ENCODE measurements at places on chromosomes 2 and 18.

DNA sequence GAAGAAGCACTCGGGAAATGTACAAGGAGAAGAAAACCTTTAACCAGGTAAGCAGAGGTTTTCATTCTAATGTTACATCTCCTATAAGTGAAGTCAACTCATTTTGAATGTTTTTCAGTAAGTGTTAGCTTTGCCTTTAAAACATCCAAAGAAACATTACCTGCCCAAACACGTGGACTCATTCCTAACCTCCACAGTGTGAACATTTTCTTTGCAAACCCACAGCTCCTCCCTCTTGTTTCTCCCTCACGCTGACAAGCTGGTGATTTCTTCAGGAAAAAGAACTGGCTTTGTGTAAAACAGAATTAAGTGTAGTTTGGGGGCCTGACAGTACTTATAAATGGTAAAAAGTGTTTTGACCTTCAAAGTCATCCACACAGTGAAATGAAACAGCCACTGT lies 72.5 kb downstream of the MTCL1 start:
- DNase-seq: no peak

DNA sequence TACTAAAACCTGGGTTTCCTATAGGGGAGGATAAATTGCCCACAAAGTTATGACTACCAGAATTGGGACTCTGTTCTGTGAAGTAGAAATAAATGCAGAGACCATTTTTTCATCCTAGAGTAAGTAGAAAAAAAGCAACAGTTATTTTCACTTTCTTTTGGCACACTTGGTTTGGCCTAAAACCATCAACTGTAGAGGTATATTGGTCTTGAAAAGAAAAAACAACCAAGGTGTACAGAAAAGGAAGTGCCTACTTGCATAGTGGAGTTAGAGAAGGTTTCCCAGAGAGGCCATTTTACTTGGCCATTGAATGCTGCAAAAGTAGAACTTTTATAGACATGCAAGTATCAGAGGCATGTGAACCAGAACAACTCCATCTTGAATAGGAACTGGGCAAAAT lies 89.4 kb upstream of the TACR1 start:
- DNase-seq: no peak

- no peak for DNase-seq
Measured at GRCh38 chr2:198523710-198524109, 719.3 kb downstream of the PLCL1 start.

DNA sequence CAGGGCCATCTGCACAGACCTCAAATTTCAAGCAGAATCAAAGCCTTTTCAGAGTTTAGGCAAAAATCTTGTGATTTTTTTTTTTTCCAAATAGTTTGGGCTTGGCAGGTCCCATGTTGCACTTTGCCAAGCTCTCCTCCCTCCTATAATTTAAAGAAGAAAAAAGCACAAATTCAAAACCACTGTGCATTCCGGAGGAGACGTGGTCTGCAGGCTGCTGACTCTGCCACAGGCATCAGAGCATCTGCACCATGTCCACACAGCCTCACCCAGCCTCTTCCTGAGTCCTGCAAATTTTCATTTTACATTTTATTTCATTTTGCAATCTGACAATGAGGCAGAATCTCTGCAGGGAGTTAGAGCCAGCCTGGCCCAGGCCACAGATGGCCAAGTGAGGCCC lies 15.7 kb upstream of the GPC1 start:
- DNase-seq: no peak

DNA sequence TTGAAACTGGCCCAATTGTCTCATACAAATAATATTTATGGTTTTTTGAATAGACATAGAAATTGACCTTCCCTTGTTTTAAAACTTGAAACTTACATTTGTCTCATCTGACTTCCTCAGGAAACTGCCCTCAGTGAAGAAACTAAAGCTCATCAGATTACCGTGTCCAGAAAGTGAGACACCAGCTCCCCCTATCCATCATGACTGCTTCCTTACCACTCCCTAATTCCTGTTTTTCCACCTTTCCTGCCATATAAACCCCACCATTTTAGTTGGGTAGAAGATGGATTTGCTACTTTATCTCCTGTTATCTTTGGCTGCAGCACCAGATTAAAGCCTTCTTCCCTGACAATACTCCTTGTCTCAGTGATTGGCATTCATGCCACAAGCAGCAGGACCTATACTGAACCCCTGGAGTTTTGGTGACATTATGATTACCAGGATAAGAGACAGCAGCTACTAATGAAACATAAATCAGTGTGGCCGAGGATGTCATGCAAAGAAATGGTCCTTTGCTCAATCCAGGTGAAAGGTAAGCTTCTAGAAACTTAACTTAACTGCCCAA lies 1627.6 kb upstream of the ZEB2 start:
- no peak for DNase-seq

DNA sequence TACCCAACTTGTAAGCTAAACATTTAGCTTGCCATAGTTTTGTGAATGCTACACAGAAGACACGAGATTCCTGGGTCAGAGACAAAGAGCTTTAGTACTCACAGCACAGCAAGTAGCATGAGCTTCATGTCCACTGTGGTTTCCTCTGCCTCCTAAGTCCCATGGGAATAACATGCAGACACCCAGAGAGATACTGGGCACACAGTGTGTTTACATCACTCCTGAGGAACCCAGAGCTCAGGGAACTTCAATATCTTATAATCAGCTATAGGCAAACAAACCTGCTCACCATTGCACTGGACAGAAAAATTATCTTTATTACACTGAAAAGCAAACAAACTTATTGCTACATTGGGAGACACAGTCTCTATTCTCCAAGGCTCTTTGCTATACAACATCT lies 14.5 kb upstream of the NCK2 start:
- no peak for DNase-seq

DNA sequence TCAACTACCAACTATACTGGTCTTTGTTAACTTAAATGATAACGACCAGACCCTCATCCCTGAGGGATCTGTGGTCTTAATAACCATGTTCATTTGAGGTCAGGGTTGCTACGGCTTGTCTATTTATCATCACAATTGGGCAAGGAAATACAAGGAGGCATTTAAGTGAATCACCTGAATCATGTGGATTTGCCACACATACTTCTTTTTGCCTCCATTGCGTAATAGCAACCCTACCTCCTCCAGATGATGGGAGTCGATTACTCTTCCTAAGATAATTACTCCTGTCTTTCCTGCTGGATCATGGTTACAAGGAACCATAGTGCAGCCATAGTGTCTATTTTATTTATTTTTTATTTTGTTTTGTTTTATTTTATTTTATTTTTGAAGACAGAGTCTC lies 42.2 kb downstream of the TAF4B start:
- DNase-seq: no peak

GRCh38 chr2:175010848-175011254 lies 5.7 kb upstream of the CHN1 start:
- no peak for DNase-seq

DNA sequence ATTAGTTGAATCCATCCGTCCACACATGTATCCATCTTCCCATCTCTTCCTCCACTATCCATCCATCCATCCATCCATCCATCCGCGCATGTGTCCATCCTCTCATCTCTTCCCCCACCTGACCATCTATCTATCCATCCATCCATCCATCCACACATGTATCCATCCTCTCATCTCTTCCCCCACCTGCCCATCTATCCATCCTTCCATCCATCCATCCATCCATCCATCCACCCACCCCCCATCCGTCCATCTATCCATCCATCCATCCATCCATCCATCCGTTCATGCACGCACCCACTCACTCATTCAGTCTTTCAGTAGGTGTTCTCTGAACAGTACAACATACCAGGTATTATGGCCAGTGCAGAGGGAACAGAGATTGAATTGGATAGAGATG lies 18.9 kb upstream of the GREB1 start:
- no peak for DNase-seq

- no peak for DNase-seq
Measured at GRCh38 chr18:58316396-58317342, 272.6 kb downstream of the NEDD4L start.

DNA sequence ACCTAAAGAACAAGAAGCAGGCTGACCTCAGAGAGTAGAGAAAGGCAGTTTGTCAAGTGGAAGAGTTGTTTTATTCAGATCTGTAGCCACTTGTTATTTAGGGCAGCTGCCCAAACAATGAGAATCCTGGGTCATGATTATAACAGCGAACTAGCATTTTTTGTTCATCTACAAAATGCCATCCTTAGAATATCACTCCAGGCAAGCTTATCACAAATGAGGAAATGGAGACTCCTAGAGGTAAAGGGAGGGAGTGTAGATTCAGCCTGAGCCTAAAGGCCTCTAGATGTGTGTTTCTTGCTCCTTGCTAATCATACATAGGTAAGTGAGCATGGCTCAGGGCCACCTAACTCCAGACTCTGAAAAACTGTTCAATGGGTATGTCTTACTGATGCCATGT lies 126.1 kb downstream of the HNMT start:
- DNase-seq: peak; percentile 24

GRCh38 chr2:203814661-203815540 lies 52.7 kb upstream of the CTLA4 start:
- no peak for DNase-seq

DNA sequence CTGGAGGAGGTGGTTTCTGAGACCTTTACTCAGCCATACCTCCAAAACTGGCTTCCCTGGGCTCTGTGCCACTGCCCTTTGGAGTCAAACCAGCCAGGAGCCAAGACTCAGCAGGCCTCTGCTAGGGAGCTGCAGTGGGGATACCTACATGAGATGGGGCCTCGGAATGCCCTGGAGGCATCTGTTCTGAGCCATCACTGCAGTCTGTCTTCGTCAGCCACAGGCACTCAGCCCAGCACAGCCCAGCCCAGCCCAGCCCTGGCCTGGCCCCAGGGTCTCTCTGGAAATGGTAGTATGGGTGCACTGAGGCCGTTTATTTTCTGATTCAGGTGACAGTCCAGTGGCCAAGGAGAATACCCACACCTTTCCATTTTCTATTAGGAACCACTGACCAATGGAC lies 209.8 kb downstream of the CELF4 start:
- no peak for DNase-seq

- no peak for DNase-seq
Measured at GRCh38 chr2:199455545-199456382, 2.0 kb downstream of the SATB2 start.

DNA sequence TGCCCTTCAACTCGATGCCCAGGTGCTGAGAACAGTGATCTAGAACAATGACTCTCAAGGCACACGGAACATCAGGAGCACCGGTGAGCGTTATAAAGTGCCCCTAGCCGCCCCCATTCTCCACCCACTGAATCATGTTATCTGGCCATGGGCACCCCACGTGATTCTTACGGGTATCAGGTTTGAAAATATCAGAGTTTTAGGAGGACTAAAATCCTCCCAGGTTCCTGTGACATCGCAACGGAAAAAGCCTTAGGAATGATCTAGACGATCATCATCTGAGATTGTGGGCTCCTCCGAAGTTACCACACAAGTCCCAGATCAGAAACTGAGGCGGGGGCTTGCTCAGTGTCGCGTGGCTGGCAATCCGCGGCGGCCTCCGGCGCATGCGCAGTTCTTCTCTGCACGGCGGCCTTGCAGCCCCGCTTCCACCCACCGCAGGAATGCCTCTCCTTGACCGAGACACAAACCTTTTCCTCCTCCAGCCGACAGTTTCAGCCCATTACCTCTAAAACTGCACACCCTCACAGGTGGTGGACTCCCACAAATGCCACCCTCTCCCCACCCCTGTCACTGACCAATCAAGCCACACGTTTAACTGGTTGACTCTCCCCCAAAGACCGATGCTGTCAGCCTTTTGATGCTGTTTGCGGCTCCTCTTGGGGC lies 5.8 kb upstream of the MRPL33 start:
- DNase-seq: no peak

DNA sequence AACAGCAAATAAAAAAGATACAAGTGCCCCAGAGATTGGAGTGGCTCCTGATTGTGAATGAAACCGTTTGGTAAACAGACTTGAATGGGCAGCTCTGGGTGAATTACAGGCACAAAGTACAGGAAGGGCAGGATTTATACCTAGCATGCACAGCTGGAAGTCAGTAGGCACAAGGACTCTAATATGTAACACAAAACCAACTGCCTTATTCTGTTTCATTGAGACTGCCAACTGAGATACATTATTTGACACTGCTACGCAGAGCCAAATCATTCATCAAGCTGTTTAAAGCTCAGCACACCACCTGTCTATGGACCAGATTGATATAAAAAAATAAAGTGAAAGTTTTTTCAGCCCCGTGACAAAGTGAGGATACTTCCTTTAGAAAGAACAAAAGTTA lies 541.2 kb downstream of the NUP35 start:
- DNase-seq: no peak

- DNase-seq: no peak
Measured at GRCh38 chr2:151946899-151947812, 118.9 kb upstream of the ARL5A start.

DNA sequence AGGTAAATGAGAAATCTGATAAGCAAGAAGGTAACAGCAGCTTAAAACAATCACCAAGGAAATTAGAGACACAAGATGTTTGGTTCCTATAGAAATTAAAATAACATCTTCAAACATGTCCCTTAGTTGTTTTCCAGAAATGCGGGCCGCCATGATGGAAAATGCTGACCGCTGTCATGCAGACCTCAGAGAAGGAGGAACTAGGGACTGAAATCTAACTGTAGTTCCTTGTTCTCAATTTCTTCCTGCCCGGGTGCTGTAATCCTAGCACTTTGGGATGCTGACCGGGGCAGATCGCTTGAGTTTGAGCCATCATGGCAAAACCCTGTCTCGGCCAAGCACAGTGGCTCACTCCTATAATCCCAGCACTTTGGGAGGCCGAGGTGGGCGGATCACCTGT lies 51.1 kb downstream of the TEX51 start:
- no peak for DNase-seq

- DNase-seq: no peak
Measured at GRCh38 chr2:176457481-176457880, 188.2 kb downstream of the MTX2 start.

DNA sequence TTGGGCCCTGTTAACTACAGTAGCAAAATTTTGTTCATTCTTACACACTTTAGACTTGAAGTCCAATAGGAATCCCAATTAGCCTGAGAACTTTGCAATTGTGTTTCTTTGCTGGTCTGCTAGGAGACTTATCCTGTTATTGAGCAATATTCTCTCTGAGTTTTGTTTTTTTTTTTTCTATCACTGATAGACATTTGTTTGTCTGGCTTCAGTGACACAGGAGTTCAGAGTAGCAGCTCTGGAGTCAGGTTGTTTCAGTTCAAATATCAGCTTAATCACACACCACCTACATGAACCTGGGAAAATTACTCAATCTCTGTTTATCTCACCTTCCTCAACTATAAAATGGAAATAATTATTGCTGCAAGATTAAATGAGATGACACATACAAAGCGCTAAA lies 360.2 kb upstream of the POU3F3 start:
- no peak for DNase-seq

Measured in non-pigmented ciliary epithelial cell (primary cell).